ENCODE measurements at places on chromosomes 5 and 9. TPM values are rescaled to one million over a fixed set of nuclear protein-coding genes. Genes with fewer than 3 reads are reported as not detected.

Gene DOLPP1
- 23.0 TPM for polyA plus RNA-seq

Gene PLCXD3
- polyA plus RNA-seq: 0.26 TPM

Gene KCNIP1
- polyA plus RNA-seq: 10.2 TPM

Gene PRLR
- 27.5 TPM for polyA plus RNA-seq

Gene LOX
- 36.5 TPM for polyA plus RNA-seq

- peak; percentile 78 for DNase-seq
Observed at GRCh38 chr9:89603767-89604665, 796 bp upstream of the GADD45G start.

DNA sequence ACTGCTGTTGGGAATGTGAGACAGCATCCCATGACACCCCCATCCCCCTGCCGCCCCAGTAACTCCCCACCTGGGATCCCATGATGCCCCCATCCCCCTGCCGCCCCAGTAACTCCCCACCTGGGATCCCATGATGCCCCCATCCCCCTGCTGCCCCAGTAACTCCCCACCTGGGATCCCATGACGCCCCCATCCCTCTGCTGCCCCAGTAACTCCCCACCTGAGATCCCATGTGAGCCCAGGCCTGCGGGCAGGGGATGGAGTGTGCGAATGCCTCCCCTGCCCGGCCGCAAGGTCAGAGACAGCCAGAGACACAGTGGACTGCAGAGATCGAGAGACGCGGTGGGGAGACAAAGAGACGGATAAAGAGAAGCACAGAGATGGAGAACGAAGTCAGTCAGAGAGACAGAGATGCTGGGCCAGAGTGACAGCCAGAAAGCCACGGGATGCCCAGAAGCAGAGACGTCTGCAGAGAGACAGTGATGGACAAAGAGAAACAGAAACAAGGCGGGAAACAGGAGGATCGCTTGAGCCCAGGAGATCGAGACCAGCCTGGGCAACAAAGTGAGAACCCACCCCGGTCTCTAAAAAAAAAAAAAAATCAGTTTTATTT lies 992 bp downstream of the SH2D3C start:
- no peak for DNase-seq

DNA sequence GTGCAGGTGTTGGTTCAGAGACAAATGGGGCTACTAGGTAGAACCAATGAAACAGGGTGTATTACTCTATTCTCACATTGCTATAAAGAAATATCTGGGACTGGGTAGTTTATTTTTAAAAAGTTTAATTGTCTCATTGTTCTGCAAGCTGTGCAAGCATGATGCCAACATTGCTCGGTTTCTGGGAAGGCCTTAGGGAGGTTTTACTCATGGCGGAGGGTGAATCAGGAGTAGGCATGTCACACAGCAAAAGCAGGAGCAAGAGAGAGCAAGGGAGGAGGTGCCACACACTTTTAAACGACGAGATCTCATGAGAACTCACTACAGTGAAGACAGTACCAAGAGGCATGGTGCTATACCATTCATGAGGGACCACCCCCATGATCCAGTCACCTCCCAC lies 134.6 kb downstream of the PIK3R1 start:
- DNase-seq: no peak

DNA sequence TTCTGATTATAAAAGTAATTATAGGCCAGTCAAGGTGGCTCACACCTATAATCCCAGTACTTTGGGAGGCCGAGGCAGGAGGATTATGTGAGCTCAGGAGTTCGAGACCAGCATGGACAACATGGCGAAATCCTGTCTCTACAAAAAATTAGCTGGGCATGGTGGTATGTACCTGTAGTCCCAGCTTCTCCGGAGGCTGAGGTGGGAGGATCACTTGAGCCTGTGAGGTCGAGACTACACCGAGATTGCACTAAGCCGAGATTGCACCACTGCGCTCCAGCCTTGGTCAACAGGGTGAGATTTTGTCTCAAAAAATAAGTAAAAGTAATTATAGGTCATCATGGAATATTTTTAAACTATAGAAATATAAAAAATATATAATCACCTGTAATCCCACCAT lies 18.1 kb downstream of the IRF1 start:
- no peak for DNase-seq

DNA sequence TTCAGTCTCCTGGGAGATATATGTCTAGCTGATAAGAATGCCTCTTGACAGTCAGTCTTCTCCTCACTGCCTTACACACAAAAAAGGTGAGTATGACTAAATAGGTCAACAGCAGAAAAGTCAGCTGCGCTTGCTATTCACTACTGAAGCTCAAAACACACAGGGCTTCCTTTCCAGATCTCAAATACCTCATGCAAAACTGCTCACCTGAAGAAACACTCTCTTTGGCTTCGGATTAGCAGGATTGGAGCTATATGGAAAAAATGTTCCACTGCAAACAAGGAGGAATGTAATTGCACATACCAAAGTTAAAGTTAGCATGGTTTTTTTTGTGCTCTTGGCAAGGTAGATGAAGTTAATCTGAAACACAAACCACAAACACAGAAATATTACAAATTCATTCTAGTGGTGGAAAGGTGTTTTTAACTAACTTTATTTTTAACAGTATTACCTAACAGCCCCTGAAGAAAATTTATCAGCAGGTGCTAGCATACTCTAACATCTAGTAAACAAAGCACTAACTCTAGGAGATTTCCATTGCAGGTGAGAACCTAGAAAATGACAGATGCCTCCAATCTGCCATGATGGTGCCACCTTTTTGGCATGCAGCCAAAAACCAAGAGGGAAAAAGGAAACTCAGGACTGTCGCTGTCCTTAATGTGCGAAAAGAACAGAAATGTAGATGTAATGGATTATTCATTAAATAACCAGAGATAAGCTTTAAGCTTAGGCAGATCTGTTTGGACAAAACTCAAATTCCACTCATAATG lies 31.8 kb downstream of the ERMP1 start:
- DNase-seq: no peak

- DNase-seq: no peak
Observed at GRCh38 chr5:43044181-43044914, 4.2 kb upstream of the ANXA2R start.

GRCh38 chr5:156764176-156764971 lies 85.7 kb upstream of the PPP1R2B start:
- no peak for DNase-seq
